Camera-type eye (tissue), 1 donor: ENCODE measurements at places on chromosomes 13 and 19. TPM values are rescaled to one million over a fixed set of nuclear protein-coding genes. Genes with fewer than 3 reads are reported as not detected.

FAAP24 gene
- 1.8 TPM for total RNA-seq

TMEM190 gene
- total RNA-seq: not detected

ZNF490 gene
- total RNA-seq: 15.2 TPM

CYP2F1 gene
- total RNA-seq: 0.77 TPM

HOMER3 gene
- 27.1 TPM for total RNA-seq

PLIN4 gene
- total RNA-seq: 3.1 TPM

TICAM1 gene
- 3.7 TPM for total RNA-seq

BICRA gene
- total RNA-seq: 42.1 TPM

ZNF681 gene
- 9.7 TPM for total RNA-seq
